NCI-H2081 treated with DMSO at 0.1 percent for 48 hours (cell line): ENCODE measurements at places on chromosomes 2 and 18.

GRCh38 chr2:212421556-212422334 lies 116.9 kb downstream of the ERBB4 start:
- no peak for DNase-seq

- DNase-seq: no peak
Observed at GRCh38 chr2:49042488-49042887, 111.8 kb downstream of the FSHR start.

DNA sequence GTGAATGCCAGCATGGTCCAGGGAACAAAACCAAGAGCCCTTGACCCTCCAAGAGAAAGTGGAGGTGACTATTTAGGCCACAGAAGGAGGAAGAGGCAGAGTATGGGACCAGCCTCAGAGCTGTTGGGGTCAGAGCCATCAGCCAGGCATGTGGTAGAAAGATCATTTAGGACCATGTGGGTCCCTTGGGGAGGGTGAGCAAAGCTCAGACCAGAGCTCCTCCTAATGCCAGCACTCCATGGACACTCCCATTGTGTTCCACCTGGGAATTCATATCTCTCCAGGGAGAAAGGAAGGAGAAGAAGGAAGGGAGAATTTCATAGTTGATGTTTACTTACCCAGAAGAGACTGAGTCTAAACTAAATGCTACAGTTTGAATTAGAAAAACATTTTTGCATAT lies 73.2 kb downstream of the CYBRD1 start:
- no peak for DNase-seq

DNA sequence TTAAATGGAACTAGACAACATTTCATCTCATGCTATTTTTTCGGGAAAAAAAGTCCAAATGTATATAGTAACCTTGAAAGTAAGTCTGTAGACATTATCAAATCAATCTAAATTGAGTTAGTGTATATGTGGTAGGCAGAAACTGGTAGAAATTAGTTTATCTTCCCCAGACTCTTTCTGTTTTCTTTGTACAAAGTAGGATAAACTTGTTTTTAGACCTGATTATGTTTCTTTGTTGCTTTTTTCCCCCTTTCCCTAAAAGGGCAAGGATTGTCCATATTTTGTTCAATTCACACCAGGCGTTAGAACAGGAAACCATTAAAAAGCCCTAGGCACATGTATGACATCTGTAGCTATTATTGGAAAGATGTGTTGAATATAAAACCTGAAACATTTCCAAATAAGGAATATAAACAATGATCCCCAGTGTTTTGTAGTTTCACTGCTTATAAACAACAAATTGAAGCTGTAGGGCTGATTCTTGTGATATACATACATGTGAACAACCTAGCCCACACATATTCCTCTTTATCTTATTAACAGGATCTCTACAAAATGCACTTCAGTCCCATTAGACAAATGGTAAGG lies 528.3 kb downstream of the PARD3B start:
- DNase-seq: no peak

DNA sequence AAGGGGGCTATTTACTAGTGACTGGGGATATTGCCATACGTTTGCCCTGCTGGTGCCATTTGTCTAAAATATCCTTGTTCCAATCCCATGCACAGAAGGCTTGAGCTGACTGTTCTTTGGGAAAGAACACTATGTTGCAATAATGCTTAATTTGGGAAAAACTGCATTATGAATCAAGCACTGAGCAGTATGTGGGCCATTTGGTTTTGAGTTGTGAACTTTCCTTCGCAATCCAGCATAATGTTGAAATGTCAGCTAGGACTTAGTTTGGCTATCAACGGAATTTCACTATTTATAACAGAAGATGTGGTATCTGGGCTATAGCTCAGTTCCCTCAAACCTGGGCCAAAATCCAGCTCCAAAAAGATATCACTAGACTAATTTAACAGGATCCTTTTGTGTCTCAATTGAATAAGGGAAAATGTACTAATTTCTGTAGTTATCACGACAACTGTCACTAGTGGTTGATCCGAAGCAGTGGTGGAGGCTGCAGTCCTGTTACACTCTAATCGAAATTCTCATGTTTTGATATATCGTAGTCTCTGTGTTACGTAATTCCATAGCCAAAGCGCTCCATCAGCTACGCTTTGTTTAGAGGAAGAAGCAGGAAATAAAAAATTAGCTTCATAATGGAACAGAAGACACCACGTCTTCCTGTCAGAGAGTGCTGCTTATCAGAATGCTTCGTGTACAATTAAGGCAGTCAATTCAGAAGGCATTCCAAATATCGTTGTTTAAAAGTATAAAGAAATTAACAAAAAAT lies 686.8 kb upstream of the SALL3 start:
- no peak for DNase-seq

DNA sequence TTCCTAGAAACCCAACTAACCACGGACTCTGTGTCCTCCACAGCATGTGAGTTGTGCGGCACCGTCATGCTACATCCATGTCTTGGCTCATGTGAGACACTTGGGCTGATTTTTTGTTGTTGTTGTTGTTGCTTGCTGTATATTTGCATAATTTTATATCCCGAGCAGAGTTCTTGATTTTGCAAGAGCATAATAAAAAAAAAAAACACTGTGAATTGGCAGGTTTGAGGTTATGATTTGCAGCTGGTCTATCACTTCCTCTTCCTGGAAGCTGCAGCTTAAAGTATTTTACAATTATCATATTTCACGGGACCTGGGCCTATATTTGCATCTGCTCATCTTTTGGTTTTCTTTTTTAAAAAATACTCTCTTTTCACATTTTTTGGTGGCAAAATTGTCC lies 142.3 kb upstream of the NRP2 start:
- DNase-seq: no peak

DNA sequence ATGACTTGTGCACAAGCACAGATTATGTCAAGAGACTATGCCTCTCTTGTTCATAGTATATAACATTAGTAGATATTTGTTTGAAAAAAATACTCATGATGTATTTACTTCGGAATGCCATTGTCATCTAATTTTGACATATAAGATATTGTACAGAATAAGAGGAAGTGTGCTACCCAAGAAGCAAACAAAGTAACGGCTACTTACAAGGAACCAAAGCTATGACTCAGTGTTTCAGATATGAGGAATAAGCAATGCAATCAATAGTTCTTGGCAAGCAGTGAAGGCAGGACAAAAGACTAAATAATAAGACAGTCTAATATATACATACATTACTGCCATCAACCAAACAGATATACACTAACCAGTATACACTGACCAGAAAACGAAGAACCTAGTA lies 256.3 kb downstream of the CCDC178 start:
- DNase-seq: no peak

DNA sequence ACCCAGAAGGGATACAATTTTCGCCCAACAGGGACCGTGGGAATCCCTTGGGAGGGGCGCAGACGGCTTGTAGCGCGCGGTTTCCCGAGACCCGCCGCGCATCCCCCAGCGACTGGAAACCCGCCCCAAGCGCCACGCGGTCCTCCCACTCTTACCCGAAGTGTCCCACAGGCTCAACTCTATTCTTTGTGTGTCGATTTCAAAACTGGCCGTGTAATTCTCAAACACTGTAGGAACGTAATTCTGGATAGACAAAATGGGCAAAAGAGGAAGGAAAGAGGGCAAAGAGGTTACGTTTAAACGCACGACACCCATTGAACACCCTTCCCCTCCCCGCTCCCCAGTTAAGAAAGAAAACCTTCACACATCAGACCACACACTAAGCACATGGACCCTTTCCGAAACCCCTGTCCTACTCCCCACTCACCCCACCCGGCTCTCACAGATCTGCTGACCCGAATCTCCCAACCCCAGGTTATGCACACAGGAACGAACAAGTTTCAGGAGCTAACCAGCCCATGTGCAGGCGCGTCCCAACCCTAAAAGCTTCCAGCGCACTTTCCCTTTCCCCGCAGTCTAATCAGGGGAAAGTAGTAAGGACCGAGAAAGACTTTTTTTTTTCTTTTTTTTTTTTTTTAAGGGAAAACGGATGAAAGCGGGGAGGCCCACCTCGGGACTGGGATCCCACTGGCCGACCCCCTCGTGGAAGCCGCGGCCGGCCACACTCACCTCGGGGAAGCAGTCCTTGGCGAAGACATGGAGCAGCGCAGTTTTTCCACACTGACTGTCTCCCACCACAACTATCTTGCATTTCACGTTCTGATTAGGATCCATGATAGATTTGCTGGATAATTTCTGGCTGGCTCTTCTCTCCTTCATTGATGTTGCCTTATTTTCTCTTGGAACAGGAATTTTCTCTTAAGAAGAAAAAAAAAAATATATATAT lies 655 bp downstream of the RND3 start:
- no peak for DNase-seq

DNA sequence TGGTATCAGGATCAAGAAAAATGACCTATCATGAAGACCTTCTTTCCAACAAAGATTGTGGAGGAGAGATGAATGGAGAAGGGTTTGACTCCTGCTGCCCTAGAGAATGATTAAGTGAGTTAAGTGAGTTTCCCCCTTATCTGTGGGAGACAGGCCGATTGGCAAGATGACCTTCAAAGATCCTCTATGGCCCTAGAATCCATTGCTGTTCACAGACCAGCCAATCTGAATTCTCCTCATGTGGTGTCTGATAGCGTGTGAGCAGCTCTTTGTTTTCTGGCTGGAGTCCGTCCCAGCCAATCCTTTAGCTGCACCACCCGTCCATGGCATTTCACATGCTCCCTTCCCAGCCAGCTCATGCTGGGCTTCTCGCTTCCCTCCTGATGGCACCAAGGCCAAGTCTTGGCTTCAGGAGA lies 79.4 kb downstream of the MARCHF4 start:
- DNase-seq: peak; percentile 10

GRCh38 chr18:46242183-46242582 lies 138.0 kb downstream of the HAUS1 start:
- DNase-seq: no peak

DNA sequence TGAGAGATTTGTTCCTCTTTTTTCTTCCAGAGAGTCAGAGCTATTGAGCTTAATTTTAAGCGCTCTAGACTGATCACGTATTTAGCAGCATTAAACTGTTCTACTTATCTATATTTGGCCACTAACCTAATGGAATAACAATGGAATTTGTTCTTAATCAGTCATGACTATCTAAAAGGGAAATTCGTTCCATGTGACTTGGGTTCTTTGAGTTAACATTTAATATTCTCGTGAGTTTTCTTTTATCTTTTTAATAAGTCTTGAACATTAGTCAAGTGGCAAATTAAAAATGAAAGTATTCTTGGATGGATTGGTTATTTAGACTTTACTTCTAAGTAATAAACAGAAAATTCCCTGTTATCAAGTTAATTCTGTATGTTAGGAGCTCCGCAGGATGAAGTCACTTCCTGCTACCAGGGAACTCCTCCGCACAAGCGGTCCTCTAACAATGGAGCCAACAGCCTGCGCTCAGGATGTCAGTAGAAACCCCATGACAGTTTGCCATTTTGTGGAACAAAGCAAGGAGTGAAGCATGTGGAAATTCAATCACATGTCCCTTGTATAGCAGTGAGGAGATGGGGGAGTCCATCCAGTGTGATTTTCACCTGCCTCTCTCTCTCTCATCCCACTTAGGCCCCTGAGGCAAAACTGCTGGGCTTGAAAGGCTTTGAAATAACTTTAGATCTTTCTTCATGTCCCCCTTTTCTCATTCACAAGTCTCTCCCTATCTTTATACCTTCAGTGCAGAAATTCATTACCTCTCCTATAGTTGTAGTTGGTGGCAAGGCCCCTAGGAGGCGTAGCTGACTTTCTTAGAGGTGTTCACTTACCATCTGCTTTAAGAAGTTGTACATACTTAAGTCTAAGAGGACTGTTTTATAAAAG lies 138.1 kb downstream of the WDR7 start:
- DNase-seq: no peak
